Fibroblast of skin of right biceps (primary cell): ENCODE measurements at places on chromosomes 2 and 18.

GRCh38 chr2:236848501-236848900 lies 237.2 kb upstream of the COPS8 start:
- no peak for DNase-seq

DNA sequence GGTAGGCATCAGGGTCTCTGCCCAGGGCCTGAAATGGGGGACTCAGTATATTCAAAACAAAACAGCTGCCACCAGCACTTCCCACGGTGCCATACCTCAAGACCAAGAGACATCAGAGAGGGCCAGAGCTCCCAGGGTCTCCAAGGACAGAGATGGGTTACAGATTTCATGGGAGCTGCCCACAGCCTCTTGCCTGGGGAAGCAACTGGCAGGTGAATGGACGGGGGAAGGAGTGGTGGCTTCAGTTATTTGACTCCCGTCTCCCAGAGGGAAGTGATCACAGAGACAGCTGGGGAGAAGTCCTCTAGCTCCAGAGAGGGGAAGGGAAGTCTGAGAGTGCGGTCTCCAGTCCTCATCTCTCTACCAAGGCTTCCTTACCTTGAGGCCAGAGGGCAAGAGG lies 15.8 kb upstream of the SFXN5 start:
- DNase-seq, result no peak

- DNase-seq, result no peak
Observed at GRCh38 chr2:100235098-100235497, 87.2 kb downstream of the LONRF2 start.

DNA sequence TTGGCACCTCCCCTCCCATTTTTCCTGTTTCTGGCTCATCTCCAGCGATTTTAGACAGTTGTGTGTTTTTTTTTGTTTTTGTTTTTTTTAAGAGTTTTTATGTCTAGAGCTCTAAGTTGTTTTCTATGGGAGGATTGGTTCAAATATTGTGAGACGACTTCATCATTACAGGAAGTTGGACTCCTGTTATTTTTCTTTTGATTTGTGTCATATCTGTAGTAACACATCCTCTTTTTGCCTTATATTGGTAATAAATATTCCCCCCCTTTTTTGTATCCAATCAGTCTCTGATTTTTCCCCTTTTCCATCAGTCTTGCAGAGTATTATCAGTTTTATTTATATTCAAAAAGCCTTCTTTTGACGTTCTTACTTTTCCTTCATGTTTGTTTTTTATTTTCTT lies 89.0 kb downstream of the KIAA1328 start:
- DNase-seq, result no peak

GRCh38 chr2:132740081-132740720 lies 70.2 kb upstream of the LYPD1 start:
- no peak for DNase-seq

GRCh38 chr2:153387203-153387602 lies 91.4 kb downstream of the RPRM start:
- no peak for DNase-seq

GRCh38 chr18:77103187-77103850 lies 29.3 kb downstream of the MBP start:
- DNase-seq, result peak; percentile 72

GRCh38 chr2:68911246-68911645 lies 40.0 kb upstream of the BMP10 start:
- no peak for DNase-seq

DNA sequence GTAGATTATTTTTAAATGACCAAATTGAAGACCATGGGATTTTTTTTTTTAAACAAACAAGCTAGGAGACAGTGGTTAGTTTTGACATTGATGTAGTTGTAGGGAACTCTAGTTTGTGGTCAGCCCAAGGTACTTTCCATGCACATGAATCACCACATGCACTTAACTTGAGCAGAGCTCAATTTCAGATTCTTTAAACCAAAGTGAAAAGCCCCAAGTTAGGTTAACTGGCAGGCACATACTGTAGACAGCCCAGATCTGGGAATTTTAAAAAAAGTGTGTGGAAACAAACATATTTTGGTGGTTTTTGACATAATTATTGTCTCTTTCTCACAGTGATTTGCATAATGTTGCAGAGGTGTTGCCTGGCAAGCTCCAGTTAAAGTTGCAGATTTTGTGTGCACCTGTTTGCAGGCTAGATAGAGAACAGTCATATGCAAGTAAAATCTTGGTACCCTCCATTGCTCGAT lies 88.4 kb downstream of the BCL2L11 start:
- DNase-seq, result peak; percentile 70

DNA sequence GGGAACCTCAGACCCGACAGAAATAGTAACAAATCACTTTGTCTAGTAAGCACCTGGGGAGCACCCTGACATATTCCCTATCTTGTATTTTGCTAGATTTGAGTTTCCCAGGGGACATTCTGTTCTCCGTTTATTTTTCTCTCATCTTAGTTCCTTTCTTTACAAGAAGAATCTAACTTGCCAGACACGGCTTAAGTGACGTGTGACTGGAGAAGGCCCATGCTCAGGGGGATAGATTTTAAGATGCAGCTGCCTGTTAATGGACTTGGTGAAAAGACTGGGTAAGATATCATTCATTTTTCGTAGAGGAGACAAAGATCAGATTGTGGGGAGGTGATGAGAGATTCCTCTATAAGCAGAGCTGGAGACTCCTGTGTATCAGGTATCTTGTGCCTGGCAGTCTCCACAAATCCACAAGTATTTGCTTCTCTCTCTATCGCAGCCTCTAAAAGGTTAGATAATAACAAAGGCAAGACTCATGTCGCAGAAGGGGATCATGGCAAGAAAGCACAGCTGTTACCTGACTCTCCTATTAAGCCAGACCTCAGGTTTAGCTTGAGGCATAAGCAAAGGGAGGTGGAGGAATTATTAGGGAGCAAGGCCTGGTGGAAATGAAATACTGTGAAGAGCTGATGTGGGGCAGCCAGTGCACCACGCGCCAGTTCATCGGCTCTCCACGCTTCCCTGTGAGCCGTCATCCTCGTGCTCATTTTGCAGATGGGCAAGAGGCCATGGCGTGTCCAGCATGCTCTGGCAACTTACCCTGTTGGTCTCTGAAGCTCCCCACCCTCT lies 347.2 kb upstream of the TNP1 start:
- DNase-seq, result no peak

GRCh38 chr2:233409286-233409991 lies 55.1 kb downstream of the DGKD start:
- DNase-seq, result no peak

GRCh38 chr2:100941646-100942240 lies 60.3 kb upstream of the RPL31 start:
- peak; percentile 77 for DNase-seq

- no peak for DNase-seq
Observed at GRCh38 chr18:4077721-4078120, 377.4 kb downstream of the DLGAP1 start.

- DNase-seq, result no peak
Observed at GRCh38 chr2:91975130-91975491, 2896.1 kb upstream of the TEKT4 start.

DNA sequence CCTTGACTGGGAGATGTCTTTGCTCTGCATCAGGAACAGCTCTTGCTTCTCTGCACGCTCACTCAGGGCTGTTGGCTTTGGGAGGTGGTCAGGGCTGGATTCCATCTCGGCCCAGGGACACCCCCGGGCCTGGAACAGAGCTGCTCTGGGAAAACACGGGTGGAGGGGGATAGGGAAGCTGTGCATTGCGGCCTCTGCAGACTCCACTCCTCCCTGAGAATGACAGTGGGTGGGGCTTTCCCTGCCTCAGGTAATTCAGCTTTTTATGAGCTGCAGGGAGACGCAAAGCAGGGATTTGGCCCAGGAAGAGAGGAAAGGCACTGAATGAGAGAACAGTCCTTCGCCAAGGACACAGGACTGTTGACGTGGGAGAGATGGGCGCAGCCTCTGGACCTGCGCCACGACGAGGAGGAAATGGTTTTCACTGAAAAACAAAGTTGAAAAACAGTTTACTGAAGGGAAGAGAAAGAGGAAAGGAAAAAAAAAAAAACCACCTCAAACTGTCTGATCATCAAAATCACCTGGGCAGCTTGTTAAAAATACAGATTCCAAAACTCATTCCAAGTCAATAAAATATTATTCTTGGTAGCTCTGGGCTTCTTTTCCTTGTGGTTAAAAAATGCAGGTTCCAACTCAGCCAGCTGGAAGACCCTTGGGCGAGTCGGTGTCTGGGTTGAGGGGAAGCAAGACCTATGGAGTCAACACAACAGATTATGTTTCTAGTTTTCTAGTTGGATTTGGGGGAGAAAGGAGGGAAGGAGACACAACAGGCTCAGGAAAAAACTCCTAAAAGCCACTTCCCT lies 194.0 kb downstream of the ZFP36L2 start:
- no peak for DNase-seq

DNA sequence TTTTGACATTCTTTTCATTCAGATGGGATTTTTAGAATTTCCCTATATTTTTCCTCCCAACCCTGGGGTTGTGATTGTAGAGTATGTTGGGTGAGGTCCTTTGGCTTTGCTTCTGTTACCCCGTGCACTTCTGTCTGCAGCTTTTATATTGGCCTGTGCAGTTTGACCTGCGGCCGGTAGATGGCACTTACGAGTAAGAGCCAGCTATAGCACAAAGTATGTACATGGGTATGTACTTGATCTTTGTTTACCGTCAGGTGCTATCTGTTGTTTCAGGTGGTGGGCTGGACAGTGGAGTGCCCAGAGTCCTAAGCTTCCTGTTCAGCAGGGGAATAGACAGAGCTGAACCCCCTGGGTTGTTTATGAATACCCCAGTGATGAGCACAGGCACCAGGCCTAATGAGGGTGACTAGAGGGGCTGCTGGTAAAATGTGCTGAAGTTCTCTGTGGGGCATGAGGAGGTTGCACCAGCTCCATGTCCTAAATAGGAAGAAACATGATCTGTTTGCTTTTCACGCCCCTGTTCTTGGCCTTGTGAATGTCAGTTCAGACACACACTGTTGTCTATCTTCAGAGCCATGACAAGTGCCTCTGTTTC lies 58.9 kb upstream of the THUMPD2 start:
- DNase-seq, result peak; percentile 49

DNA sequence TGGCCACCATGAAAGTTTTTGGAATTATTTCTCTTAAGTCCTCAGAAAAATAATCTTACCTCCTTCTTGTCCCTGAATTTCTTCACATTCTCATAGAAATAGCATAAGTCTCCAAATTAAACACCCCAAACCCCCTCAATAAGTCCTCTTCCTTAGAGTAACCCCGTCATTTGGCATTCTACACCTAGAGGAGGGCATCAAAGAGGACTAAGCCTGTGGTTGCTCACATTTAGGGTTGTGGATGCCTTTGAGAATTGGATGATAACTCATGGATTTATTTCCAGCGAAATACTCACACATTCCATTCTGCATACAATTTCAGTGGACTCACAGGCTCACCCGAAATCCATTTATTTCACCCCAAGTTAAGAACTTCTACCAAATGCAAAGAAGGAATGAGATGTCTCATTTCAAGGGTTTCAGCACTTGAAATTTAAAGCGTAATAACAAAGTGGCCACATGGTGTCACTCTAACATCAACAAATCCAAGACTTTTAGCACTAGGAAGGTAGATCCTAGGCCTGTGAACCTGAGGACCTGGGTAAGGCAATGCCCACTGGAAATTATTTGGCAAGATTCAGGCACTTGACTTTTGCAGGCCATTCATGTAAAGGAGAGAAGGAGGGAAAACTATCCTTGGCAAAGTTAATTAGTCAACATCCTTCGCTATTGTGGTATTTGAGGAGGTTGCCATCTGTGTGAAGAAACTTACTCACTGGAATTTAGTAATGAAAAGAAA lies 24.6 kb downstream of the DYTN start:
- DNase-seq, result peak; percentile 53

GRCh38 chr2:11578081-11578948 lies 44.5 kb downstream of the GREB1 start:
- no peak for DNase-seq

DNA sequence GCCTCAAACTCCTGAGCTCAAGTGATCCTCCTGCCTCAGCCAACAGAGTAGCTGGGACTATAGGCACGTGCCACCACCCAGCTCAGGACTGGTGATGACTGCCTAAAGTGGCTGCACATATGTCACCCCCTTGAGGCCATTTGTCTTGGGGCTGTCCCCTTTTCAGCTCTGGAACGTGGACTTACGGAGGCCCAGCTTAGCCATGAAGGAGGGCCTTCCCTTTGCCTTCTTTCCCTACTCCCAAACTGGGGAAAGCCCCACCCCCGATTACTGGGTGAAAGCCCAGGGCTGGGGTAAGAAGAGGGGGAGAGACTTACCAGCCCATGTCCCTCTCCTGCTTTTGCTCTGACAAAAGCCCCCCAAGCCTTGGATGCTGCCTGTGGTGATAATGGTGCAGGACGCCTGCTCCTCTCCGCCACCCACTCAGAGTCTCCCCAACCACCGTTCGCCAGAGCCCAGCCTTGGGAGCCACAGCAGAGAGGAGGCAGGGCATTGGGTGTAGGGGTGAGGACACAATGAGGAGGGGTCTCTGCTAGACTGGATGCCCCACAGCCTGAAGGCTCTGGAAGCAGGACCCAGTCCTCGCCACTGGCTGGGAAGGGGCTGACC lies 2.5 kb upstream of the DUSP2 start:
- no peak for DNase-seq

DNA sequence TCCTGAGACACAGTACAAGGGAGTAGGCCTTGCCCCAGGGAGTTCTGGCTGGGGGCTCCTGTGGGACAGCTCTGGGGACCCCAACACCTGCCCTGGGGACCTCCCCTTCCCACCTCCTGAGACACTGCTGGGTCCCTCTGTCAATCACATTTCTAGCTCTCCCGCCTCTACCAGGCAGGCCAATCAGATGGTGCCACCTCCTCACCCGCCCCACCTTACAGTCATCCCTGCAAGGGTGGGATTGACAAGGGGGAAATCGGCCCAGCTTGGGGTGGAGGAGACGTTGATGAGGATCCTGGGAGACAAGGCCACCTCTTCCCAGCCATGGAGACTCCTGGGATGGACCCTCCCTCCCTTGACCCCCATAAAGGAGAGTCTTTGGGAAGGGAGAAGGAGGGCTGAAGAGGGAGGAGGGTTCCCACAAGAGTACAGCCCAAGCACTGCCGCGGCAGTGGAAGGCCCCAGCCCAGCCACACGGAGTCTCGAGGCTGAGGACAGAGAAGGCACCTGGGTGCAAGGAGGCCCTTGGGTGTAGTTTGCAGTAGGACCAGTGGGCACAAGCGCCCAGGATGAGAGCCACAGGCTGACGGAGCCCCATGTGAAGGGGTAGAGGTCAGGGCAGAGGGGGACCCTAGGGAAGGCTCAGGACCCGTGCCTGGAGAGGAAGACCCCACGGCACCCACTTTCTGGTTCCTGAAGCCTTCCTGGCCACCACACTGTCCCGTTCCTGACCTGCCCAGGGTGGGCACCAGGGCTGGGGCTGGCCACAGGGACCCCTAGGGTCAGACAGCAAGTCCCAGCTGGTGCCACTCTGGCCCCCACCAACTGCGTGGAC lies 109.9 kb upstream of the OTOS start:
- no peak for DNase-seq

GRCh38 chr2:101012706-101013181 lies 10.7 kb downstream of the RPL31 start:
- peak; percentile 46 for DNase-seq

- no peak for DNase-seq
Observed at GRCh38 chr18:51813740-51814139, 526.3 kb upstream of the DCC start.

DNA sequence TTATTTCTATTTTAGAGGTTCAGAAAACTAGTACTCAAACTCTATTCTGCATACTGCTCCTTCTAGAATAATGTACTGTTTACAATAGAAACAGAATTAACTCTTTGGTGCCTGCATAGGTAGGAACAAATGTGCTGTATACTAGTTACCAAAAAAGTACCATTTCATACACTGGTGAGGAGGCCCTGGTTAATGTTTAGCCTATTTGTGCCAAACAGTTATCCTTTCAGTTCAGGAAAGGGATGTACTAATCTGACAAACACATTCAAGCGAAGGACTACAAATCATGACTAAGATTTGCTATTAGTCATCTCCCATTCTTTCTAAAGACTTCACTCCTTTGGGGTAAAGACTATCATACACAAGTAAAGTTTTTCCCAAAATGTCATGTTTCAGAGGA lies 47.4 kb downstream of the EXOC6B start:
- peak; percentile 41 for DNase-seq
